GM12892 (cell line): ENCODE measurements at places on chromosomes 5 and 9.
A peak's percentile ranks its signal among the peaks of the same experiment; 100 is the strongest.

DNA sequence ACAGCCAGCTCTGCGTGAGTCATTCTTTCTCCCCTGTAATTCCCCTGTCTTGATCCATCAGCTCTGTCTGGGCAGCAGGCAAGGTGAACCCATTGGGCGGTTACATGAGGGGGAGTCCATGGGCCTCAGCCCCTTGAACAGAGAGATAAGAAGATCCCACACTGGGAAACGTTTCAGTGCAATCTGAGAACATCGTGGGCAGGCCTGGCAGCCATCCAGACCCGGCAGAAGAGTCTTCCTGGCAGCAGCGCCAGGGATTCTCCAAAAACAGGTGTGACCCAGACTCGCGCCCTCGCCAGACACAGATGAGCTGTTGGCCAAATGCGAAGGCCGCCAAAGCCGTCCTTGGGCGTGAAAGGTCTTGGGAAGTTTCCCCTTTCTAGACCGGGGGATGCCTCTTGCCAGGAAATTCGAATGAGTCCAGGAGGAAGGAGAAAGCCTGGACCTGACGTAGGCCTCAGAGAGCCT lies 6.4 kb upstream of the SLC12A7 start:
- no peak for DNase-seq

DNA sequence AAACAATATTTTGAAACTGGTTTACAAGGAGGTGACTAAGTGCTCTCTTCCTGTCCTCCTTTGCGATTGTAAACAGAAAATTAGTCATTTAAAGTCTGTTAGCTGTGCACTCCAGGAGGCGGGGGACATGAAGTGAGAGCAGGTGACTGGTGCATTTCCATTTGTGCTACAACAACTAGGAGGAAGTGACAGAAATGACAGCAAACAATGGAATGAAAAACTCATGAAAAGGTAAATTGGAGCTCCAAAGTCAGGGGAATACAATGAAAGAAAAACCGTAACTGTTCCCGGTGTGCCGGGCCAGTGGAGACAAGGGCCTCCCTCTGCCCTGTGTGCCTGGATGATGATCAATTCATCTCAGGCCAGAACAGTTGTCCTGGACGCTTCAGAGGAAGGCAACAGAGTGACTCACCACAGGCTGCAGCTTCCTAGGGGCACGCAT lies 439.9 kb downstream of the GADD45G start:
- no peak for DNase-seq

- DNase-seq: no peak
Measured at GRCh38 chr5:66694036-66694435, 97.8 kb downstream of the MAST4 start.

- DNase-seq: no peak
Measured at GRCh38 chr5:173845321-173845720, 42.8 kb upstream of the CPEB4 start.

GRCh38 chr5:107985144-107985543 lies 314.4 kb upstream of the EFNA5 start:
- no peak for DNase-seq

- no peak for DNase-seq
Measured at GRCh38 chr5:87122151-87122977, 145.3 kb upstream of the RASA1 start.

GRCh38 chr9:19151425-19152159 lies 24.3 kb upstream of the PLIN2 start:
- no peak for DNase-seq

DNA sequence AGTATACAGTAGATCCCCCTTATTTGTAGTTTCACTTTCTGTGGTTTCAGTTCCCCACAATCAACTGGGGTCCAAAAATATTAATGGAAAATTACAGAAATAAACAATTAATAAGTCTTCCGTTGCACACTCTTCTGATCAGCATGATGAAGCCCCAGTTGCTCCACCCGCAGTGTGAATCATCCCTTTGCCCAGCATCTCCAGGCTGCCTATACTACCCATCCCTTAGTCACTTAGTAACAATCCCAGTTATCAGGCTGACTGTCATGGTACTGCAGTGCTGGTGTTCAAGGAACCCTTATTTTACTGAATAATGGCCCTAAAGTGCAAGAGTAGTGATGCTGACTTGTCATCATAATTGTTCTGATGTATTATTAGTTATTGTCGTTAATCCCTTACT lies 28.9 kb downstream of the SHC3 start:
- DNase-seq: no peak

GRCh38 chr5:96084874-96085506 lies 123.3 kb upstream of the ELL2 start:
- DNase-seq: no peak

GRCh38 chr5:16497546-16497945 lies 31.9 kb upstream of the ZNF622 start:
- no peak for DNase-seq

DNA sequence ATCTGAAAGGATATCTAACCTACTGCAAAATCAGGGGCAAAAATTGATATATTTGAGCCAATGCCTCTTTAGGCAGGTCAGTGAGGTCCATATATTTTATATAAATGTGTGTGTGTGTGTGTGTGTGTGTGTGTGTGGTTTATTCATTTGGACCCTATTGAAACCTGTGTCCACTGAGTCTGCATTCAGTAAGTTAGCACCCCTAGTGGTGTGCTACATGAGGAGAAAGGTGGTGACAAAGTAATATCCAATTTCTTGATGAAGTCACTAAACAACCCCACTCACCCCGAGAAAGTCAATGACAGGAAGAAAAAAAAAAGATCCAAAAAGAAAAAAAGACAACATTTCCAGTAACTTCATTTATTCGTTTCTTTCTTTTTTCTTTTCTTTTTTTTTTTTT lies 4.1 kb downstream of the FBXW11 start:
- DNase-seq: no peak

GRCh38 chr5:56094579-56095361 lies 100.0 kb upstream of the IL6ST start:
- DNase-seq: no peak

DNA sequence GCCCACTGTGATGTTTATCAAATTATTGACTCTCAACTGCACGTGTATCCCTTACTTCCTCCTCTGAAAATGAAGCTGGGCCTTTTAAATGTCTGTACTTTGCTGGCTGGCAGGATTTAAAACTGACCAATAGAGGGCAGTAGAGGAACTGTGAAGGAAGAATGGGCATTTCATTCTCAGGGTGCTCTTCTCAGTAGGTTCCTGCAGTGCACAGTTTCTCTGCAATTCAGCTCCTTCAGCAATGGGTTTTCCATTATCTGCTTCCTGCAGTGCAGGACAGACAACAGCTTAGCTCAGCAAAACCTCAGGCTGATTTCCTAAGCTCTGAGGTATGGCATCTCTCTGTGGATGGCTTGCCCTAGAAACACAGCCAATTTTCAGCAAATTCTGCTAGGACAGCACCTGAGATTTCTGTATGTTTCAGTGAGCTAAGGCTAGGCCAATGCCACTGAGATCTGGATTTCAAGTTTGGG lies 298.4 kb upstream of the PRDM9 start:
- DNase-seq: peak; percentile 1

GRCh38 chr9:96660692-96661248 lies 5.7 kb upstream of the PRXL2C start:
- DNase-seq: no peak

DNA sequence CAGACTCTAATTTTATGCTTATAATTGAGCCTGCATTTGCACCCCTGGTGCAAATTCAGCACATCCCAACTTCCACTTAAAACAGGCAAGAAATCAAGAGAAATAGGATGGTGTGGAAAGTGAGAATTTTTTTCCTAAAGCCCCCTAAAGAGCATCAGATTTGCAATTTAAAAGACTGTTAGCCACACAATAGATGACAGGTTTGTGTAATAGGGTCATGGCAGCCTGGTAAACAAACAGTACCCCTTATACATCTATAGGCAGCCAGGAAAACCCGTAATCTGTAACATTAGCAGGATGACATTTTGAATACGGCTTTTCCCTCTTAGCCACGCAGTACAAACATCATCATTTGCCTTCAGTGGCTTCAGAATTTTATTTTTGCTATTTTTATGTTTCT lies 17.2 kb downstream of the EBF1 start:
- no peak for DNase-seq

DNA sequence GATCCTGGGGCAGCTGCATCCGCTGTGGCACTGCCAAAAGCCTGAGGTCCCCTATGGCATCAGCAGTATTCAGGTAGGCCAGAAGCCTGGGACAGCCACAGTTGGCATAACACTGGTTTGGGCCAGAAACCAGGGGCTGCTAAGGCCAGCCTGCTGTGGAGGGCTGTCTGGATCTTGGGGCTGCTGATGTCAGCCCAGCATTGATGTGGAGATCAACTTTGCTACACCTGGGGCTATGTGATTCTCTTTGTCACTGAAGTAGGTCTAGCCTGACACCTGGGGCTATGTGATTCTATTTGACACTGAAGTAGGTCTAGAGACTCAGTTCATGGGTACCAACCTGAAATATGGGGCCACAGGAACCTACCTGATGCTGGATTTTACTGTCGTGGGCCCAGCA lies 411.5 kb downstream of the RASEF start:
- no peak for DNase-seq

DNA sequence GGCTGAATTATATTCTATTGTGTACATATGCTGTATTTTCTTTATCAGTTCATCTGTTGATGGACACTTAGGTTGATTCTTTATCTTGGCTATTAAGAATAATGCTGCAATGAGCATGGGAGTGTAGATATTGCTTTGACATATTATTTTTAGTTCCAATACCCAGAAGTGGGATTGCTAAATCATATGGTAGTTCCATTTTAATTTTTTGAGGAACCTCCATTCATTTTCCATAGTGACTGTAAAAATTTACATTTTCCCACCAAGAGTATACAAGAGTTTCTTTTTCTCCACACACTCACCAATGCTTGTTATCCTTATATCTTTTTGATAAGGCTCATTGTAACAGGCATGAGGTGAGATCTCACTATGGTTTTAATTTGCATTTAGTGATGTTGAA lies 19.4 kb downstream of the JAK2 start:
- DNase-seq: no peak

DNA sequence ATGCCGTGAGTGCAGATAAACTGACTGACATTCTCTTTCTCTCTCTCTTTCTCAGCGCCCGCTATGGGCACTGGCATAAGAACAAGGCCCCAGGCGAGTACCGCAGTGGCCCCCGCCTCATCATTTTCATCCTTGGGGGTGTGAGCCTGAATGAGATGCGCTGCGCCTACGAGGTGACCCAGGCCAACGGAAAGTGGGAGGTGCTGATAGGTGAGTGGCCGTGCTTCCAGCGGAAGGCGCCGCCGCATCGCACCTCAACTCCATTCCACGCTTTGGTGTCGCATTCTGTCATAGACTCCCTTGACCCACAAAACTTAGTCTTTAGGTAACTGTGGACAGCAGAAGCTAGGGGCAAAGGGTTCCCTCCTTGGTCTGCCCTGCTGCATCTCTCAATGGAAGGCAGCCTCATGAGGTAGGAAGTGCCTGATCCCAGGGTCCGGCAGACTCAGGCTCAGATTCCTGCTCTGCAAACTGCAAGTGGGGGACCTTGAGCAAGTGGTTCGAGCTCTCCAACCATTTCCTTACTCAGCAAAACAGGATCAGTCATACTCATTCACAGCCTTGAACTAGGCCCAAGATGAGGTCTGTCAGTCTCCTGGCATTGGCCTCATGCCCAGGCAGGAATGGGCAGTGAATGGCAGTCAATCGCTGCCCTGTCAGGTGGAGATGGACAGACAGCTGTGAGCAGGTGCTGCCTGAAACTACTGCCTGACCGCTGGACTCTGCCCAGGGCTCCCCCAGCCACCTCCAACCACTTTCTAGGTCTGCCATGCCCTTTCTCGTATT lies 24.2 kb upstream of the CFAP157 start:
- DNase-seq: no peak

DNA sequence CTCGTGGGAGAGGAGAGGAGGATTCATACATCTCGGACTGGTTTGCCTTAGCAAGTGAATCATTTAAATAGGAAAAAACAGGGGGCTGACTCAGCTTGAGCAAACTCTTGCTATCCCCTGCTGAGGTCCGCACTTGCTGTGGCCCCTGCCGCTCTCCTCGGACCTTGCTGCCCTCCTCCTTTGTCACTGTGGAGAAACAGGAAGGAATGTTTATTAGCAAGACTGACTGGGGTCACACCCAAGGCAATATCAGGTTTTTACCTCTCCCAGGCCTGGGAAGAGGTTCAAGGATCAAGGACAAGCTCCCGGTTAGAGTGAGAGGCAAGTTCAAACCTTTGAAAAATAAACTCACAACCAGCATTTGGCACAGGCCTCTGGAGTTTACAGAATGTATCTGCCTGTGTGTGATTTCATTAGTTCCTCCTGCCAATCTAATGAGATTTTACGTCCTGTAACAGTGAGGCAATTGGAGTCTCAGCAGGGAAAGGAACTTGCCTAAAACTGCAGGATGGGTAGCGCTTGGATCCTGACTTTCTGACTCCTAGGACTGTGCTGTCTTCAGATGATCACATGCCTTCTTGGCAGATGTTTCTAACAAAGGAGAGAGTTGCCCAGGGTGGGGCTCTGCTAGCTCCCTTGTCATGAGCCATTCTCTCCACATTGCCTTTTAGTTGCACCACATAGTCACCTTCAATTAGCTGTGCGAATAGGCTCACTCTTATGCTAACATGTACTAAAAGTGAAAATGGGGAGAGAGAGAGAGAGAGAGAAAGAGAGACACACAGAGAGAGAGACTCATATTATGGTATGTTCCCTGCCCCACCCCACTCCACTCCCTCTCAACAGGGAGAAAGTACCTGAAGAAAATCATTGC lies 108.6 kb upstream of the CDKN2B start:
- no peak for DNase-seq

DNA sequence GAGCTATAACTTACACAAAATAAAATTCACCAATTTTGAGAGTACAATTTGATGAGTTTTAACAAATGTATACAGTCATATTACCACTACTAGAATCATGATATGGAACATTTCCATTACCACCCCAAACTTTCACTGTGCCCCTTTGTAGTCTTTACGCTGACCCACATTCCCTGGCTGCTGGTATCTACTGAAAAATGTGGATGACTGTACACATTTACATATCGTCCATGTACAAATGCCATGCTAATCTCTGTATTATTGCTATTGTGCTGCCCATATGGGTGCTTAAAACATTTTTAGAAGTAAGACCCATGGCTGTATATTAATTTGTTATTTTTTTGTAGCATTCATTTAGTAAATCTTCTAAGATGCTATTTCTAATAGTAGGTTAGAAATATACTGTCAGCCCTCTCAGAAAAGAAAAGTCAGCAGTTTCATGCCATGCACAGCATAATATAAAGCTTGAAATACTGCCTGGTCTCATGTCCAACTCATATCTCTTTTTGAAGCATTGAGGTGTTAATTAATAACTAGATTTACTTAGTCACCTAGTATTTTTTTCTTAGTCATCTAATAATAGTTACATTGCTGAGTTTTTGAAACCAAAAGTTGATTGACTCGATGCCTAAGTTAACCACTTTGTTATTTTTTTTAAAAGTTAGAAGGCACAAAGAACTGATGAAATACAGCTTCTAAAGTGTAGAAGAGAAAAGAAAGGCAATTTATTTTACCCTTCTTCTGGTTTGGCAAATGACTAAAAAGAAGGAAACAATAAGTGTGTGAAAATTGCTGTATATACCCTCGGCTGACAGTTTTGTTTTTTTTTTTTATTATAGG lies 188.3 kb upstream of the MEF2C start:
- no peak for DNase-seq

GRCh38 chr5:137158691-137159090 lies 340.4 kb downstream of the SPOCK1 start:
- no peak for DNase-seq

GRCh38 chr5:174010365-174010764 lies 21.4 kb downstream of the C5orf47 start:
- no peak for DNase-seq

GRCh38 chr5:127585661-127586060 lies 63.2 kb upstream of the CTXN3 start:
- DNase-seq: no peak
